DMS79 treated with DMSO at 0.1 percent for 48 hours (cell line): ENCODE measurements at places on chromosomes 2 and 18.
A peak's percentile ranks its signal among the peaks of the same experiment; 100 is the strongest.

- no peak for DNase-seq
Observed at GRCh38 chr18:23428821-23429220, 24.3 kb upstream of the RIOK3 start.

DNA sequence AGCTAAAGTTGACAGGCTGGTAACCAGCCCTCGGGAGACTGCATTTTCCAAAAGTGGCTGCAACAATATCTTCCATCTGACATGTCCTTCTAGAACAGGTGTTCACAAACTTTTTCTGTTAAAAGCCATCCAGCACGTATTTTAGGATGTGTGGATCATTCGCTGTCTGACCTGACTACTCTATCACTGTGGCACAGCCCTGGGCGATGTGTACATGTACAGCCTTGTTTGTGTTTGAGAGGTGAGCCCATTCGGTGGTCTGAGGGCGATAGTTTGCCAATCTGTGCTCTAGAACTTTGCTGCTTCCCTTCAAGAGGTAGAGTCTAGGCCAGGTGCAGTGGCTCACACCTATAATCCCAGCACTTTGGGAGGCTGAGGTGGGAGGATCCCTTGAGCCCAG, 166.2 kb downstream of the TGIF1 start:
- no peak for DNase-seq

- no peak for DNase-seq
Observed at GRCh38 chr2:58339548-58340243, 98.6 kb upstream of the FANCL start.

- peak; percentile 3 for DNase-seq
Observed at GRCh38 chr2:219220652-219221402, 2.1 kb upstream of the ABCB6 start.

GRCh38 chr2:239581352-239581901, 180.6 kb upstream of the HDAC4 start:
- DNase-seq, result no peak

DNA sequence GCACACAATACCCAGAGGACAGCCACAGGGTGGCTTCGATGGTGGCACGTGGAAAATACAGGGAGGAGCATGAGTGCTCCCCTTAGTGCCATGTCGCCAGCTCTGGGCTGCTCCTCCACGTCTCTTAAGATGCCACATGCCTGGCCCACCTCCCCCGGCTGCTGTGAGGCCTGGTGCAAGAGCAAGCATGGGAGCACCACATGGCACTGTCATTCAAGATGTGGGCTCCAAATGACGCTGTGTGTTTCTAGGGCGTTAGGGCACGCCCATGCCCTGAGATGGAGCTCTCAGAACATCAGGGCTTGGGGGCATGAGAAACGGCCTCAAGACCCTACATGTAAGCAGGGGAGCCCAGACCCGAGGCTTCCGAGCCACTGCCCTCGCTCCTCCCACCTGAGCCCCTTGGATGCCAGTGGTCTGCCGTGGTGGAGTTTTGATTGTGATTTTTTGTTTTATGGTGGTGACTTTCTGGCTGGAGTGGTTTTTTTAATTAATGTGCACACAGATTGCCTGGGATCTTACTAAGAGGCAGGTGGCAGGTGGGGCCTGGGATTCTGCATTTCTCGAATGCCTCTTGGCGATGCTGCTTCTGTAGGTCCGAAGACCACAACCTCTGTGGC, 239.3 kb downstream of the GBX2 start:
- no peak for DNase-seq

- no peak for DNase-seq
Observed at GRCh38 chr2:113218283-113219091, 44.7 kb downstream of the PSD4 start.
